ENCODE measurements at places on chromosomes 3 and 15.
A peak's percentile ranks its signal among the peaks of the same experiment; 100 is the strongest.

- DNase-seq: no peak
These were observed 236.3 kb downstream of the CNTN4 start for GRCh38 chr3:2334921-2335320.

- DNase-seq: no peak
These were observed 760.8 kb upstream of the CFAP20DC start for GRCh38 chr3:59810606-59811005.

DNA sequence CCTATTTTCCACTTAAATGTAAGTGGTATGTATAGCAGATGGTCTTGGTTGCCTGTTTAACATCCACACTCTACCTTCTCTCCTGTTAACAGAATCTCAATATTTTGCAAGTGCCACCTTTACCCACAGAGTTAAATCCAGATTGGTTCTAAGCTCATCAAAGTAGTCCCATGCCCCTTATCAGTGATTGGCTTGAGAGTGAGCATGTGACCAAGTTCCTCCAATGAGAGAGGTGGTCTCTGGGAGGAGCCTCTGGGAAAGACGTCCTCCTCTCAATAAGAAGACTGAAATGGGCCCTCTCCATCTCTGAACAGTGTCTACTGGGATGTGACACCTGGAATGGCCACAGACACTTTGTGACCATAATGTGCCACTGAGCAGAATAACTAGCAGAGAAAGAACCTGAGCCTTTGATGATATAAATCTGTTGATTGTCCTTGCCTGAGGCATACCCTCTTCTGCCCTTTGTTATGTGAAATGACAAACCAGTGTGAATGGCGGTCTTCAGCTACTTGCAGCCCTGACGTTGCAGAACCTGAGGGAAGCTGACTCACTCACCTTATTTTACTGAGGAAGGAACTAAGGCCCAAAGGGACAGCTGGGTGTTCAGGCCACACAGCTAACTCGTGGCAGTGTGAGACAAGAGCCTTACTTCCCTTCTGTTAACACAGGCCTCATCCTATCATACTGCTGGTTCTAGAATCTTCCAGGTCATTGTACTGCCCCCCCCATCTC lies 42.4 kb upstream of the LARS2 start:
- no peak for DNase-seq

- DNase-seq: no peak
These were observed 65.8 kb downstream of the EXOG start for GRCh38 chr3:38561746-38562466.

DNA sequence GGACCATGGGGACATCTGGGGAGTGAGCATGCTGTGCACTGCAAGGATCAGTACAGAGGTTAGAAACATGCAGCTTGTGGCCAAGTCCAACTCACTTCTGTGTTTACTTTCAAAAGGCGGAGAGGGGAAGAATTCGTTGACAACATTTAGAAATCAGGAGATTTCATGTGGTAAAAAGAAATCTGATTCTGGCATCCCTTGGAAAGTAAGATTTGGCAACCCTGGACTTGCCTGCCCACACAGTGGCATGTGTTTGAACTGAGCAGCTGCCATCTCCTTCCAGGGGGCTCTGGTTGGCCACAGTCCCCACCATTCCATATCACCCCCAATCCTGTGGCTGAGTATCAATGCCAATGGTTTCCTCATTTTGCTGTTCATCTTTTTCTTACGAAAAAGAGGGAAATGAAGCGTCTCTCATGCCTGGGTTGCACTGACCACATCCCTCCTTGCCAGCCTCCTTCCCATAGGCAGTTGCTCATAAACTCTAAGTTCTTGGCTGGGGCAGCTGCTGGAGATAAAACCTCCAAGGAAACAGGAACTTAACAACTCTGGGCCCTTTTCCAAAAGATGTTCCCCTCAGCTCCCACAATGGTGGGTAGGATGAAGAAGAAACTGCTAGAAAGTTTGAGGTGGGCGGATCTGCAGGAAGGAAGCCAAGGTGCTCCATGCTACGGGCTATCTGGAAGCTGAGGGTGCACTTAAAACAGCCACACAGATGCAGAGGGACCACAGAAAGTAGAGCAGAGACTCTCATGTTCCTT lies 29.2 kb downstream of the SLC6A11 start:
- no peak for DNase-seq

- no peak for DNase-seq
These were observed 73.9 kb downstream of the CPN2 start for GRCh38 chr3:194277104-194277785.

DNA sequence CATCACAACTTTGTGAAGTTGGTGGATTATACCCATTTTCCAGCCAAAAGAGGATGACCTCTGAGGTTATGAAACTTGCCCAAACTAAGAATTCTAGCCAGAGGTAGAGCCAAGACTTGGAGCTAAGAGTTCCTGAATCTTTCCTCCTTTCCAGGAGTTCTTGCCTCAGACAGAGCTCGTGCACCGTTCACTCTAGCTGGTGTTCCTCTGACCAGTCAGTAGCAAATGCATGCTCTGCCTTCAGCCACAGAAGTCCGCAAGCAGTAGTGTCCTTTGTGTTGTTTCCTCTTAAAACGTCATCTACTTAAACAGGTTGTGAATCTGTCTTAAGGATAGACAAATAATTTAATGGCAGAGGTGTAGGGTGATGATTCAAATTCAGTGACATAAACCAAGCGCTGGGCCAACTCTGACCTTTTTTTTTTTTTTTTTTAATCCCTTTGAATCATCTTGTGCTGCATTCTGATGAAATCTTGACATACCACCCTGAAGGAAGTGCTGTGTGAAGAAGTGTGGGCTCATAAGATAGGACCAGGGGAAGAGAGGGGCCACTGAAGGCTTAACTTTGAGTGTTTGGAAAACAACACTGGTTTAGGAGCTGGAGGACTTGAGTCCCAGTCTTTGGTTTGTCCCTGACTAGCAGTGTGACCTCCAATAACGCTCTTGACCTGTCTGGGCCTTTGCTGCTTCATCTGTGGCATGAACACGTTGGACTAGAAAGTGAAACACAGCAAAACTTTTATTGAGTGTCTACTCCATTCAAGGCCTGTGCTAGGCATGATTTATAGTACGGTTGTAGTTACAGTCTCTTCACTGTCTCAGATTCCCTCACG lies 53.4 kb downstream of the ITPR1 start:
- DNase-seq: no peak

- DNase-seq: no peak
These were observed 1.2 kb upstream of the HYAL2 start for GRCh38 chr3:50323614-50324199.

DNA sequence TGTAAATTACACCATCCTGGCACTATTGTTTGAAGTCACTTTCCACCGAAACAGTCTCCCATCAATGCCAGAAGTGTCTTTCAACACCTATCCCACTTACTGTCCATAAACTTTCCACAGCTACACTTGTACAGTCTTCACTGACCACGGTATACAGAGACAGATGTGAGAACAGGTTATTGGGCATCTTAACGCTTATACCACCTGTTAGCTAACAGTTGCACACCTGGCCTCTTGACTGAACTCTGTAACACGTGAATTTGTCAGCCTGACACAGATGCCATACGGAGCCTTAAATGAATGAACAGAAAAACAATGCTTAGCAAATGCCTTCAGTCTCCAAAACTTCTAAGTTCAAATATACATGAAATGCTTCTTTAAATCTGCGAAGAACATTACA lies 440.5 kb downstream of the SHQ1 start:
- DNase-seq: no peak

- DNase-seq: peak; percentile 44
These were observed 56.2 kb downstream of the EIF3J start for GRCh38 chr15:44593042-44593736.
